ENCODE measurements at places on chromosomes 7 and 10.
A peak's percentile ranks its signal among the peaks of the same experiment; 100 is the strongest.

DNA sequence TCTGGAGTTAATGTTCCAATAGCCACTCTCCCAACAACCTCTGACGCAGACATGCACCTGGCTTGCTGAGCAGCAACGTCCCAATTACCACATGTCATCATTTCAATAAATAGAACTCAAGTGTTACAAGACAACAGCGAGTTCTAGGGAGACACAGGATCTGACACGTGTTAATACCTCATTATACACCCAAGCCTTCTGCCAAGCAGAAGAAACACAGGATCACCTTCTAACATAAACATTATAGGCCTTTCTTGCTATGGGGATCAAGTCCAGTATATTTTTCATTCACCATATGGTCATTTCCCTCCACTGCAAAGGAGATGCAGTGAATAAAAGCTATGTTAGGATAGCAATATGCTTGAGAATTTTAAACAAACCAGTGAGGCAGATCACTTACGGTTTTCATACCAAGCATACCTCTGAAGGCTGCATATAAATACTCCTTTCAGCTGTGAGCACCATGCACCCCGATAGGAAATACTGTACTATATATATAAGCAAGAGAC lies 74.2 kb downstream of the JAZF1 start:
- no peak for DNase-seq

GRCh38 chr10:120688928-120689327 lies 162.2 kb upstream of the WDR11 start:
- no peak for DNase-seq

DNA sequence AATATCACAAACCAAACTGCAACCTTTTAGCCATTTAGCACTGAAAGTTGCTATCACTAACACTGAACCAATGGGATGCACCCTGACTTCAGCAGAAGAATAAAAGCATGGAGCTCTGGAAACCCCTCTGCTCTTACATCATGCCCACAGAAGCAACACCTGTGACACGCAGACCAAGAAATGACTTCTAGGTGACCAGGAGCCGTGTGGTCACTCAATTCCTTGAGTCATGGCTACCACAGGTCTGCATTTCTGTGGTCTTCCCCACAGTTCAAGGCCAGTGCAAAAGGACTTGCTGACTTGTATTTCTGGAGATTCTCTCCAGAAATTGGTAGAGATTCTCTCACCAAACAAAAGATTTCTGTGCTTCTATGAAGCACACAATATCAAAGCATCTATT lies 38.3 kb downstream of the NRCAM start:
- DNase-seq: no peak

DNA sequence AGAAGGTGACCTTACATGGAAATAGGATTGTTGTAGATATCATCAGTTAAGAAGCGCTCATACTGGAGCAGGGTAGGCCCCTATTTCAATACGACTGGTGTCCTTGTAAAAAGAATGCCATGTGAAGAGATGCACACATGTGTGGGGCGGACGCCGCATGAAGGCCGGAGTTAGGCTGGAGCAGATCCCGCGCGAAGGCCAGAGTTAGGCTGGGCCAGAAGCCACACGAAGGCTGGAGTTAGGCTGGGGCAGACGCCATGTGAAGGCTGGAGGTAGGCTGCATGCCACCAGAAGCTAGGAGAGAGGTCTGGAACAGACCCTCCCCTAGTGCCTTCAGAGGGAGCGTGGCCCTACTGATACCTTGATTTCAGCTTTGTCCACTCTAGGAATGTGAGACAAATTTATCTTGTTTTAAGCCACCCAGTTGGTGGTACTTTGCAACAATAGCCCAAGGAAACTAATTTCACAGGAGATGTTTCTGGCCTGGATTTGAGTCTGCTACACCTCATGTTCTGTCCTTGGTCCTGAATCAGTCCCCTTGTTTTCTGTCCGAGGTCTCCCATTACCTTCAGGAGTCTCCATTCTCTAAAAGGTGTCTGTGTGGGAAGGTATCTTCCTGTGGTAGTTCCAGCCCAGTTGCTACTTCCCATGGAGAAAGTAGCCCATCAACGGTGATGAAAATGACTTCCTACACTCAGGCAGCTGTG lies 585.8 kb downstream of the LRMDA start:
- DNase-seq: no peak

GRCh38 chr7:40182452-40182851 lies 47.6 kb downstream of the SUGCT start:
- DNase-seq: no peak

DNA sequence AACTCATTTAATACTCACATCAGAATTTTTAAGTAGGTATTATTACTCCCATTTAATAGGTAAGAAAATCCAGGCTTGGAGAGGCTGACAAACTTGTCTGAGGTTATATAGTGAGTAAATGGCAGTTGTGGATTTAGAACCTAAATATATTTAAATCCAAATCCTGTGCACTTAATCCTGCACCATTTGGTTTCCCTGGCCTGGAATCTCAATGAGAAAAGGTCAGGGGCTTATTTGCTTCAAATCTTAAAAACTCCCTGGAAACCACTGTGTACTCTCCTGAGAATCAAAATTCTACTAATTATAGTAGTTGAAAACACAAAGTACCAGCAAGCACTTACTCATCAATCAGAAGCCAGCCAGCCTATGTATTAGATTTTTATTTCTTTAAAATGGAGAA lies 97.7 kb downstream of the DNMBP start:
- DNase-seq: no peak

DNA sequence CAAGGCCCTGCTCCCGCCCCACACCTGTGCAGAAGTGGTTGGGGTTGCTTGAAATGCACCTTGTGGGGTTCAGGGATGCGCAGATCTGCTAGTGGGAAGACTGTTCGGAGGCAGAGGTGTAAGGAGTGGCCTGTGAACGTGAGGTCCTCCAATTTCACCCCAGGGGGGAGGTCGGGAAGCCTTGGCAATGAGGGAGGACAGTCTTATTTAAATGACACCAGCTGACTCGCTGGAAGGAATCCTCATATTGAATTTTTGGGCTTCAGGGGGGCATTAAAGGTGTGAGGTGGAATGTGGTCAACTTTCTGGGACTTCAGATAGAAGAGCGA lies 218.8 kb upstream of the CELF2 start:
- no peak for DNase-seq

GRCh38 chr7:1580422-1581030 lies 10.7 kb upstream of the PSMG3 start:
- no peak for DNase-seq

DNA sequence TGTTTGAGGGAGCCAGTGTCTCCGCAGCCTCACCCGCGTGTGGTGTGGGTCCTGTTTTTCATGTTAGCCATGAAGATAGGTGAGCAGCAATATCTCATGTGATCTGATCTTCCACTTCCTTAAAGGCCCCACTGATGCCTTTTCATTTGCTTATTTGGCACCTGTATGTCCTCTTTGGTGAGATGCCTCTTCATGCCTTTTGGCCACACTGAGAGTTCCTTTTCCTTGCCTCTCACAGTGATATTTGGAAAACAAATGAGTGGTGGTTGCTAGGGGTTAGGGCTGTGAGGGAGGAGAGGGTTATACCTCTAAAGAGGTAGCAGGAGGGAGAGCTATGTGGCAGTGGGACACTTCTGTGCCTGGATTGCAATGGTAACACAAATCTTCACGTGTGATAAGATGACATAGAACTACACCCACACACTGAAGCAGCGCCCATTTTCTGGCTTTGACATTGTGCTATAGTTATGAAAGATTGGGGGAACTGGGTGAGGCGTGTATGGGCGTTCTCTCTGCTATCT lies 90.4 kb upstream of the TNS3 start:
- DNase-seq: no peak

- DNase-seq: no peak
These were observed 159.3 kb upstream of the GALNT17 start for GRCh38 chr7:70972693-70973092.

GRCh38 chr10:114044247-114045135 lies 825 bp downstream of the ADRB1 start:
- DNase-seq: no peak

GRCh38 chr10:101073631-101074030 lies 11.8 kb downstream of the KAZALD1 start:
- no peak for DNase-seq

DNA sequence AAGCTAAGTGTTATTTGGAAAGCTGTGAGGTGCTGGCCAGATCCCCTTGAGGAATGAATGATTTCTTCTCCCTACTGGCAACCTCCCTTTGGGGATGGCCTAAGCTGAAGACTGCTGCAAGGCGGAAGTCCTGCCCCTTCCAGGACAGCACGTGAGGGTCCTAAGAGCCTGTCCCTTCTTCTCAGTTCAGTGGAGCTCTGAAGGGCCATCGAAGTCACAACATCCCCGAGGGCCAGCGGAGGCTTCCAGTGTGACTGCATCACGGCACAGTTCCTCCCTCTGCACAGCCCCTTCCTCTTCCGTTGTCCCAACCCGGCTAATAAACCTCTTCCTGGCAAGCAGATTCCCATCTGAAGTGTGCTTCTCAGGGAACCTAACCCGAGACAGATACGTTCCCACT lies 43.7 kb downstream of the RNF32 start:
- no peak for DNase-seq

GRCh38 chr10:17200001-17200911 lies 1.2 kb downstream of the TRDMT1 start:
- no peak for DNase-seq

GRCh38 chr7:131533151-131533559 lies 23.3 kb downstream of the PODXL start:
- no peak for DNase-seq

DNA sequence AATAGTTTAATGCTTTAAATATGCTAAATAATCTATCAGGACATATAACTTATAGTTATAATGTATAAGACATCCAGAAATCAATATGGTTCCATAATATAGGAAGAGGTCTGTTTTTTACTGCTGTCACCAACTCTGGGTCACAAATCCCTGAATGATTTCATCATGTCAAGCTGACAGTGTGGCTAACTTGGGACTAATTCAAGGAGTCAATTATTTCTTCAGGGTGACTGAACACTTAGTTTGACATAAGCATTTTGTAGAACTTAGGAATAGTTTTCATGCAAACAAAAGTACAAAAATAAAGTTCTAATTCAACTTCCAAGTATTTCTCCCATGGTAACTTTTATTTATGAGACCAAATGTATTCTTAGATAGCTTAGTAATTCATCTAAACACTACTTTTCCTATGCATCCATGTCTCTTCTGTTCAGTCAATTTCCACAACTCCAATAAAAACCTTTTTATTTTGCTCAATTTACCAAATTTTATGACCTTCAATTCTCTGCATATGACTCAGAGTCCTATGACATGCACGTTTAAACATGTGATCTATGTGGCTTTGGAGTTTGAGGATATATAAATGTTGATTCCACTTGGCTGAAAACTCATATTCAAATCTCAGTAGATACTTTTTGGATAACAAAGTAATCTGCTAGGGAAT lies 40.3 kb upstream of the GNAT3 start:
- DNase-seq: peak; percentile 53

- peak; percentile 13 for DNase-seq
These were observed 7.3 kb downstream of the MMP21 start for GRCh38 chr10:125768219-125768855.

GRCh38 chr7:129227646-129228578 lies 3.1 kb downstream of the AHCYL2 start:
- DNase-seq: no peak

DNA sequence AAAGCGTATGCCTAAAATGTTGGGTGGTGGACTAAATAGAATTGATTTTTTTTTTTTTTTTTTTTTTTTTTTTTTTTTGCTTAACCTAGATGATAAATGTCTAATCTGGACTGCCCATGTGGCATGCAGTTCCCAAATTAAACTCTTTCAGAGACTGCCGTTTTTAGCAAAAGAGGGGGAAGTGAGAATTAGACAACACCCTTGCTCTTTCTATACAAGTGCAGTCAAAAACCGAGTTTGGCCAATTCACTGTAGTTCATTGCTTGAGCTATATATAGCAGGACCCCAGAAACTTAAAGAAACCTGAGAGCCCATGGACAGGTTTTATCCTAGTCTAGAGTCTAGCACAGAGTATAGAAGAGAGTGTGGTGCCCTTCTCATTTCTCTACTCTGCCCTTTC lies 141.9 kb downstream of the GRM3 start:
- no peak for DNase-seq

- DNase-seq: no peak
These were observed 40.1 kb upstream of the SLC29A3 start for GRCh38 chr10:71278691-71279588.

DNA sequence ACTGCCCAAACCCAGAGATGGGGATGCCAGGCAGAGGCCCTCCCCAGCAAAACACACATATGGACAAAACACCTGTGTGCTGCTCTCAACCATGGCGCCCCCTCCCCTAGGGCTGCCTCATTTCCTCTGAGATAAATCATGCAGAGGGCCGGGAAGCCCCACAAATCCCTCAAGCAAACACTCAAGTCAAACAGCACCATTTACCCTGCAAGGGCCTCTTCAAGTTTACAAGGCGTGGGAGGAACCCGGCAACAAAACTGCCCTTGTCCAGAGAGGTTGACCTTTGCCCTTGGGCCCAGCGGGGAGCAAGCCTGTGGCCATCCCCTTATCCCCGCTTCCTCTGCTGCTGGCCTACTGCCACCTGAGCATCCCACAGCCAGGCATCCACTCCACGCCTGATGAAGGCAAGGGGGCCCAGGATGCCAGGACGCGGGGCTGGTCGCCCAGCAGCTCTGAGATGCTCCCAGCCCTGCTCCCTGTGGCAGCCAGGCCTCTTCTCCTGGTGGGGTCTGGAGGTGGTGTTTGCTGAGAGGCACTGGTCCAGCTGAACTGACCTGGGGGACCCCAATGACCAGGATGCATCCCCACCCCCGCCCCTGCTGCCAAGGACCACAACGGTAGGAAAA lies 77.4 kb downstream of the DLG5 start:
- DNase-seq: no peak

GRCh38 chr10:90007226-90007625 lies 305.8 kb downstream of the KIF20B start:
- DNase-seq: peak; percentile 32

- DNase-seq: no peak
These were observed 37.1 kb downstream of the MTURN start for GRCh38 chr7:30171766-30172447.

DNA sequence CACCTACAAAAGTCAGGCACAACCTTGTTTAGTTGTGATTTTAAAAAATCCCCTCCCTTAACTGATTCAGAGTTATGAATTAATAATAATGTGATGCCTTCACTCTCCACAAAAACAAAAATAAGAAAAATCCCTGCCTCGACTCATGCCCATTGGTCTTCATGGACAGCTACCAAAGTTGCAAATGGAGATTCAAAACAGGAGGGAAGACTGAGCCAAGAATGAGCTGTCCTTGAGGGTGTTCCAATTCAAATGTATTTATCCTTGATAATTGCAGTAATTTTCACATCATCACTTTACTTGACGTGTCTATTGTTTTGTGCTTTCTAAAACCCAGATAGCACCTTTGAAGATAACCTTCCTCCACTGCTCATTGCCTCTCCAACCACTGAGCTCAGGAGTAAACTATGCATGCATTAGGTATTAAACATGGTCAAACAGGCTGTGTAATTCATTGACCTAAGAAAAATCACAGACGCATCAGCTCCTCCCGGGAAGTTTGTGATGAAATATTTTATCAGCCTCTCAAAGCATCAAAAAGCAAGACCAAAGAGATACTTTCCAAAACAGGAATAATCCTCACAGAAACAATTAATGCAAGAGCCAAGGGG lies 712.7 kb upstream of the IGFBP3 start:
- no peak for DNase-seq
